Mucosa of descending colon (tissue), 3 donors: ENCODE measurements at places on chromosomes 12 and 14.

- DNase-seq: no peak
Observed at GRCh38 chr14:23301969-23302289, 730 bp downstream of the PPP1R3E start.

GRCh38 chr12:14435627-14436026, 70.1 kb downstream of the ATF7IP start:
- DNase-seq: no peak

DNA sequence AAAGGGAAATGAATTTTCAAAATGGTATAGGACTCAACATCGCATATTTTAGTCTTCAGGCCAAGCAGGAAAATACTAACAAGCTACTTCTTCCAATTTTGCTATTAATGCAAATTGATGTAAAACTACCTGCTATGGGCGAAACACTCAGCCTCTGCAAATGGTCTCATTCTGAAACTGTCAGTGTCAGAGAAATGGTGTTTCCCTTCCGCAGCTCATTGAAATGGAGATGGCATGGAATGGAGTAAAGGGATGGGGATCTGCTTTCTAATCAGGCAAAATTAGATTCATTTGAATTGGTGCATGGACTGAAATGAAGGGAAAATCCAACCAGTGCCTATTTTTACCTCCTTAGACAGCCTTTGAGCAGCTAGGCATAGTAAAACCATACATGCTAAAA, 80.4 kb upstream of the EEA1 start:
- DNase-seq: no peak

- no peak for DNase-seq
Observed at GRCh38 chr12:51183816-51184215, 10.9 kb upstream of the TFCP2 start.

DNA sequence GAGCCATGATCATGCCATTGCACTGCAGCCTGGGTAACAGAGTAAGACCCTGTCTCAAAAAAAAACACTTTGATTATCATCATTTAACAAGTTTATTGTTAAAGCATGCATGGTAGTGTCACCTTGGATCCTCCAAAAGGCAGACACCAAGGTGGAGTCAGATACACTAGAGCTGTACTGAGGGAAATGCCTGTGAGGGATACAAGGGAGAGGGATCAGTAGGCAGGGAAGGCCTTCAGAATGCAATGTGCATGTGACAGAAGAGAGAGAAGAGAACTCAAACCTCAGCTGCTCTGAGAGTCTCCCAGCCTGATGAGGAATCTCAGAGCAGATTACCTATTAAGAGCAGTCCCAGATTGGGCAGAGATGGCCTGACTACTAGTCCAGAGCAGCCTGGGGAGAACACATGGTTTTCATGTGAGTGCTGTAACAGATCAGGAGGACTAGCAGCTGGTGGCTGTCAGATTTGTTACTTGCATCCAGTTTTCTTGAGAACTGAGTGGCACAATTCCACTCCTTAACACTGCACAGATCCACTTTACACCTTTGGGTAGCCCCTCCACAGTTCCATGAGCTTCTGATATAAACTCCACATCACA, 38.0 kb upstream of the A2ML1 start:
- no peak for DNase-seq

- DNase-seq: no peak
Observed at GRCh38 chr14:50095895-50096294, 20.5 kb downstream of the VCPKMT start.

DNA sequence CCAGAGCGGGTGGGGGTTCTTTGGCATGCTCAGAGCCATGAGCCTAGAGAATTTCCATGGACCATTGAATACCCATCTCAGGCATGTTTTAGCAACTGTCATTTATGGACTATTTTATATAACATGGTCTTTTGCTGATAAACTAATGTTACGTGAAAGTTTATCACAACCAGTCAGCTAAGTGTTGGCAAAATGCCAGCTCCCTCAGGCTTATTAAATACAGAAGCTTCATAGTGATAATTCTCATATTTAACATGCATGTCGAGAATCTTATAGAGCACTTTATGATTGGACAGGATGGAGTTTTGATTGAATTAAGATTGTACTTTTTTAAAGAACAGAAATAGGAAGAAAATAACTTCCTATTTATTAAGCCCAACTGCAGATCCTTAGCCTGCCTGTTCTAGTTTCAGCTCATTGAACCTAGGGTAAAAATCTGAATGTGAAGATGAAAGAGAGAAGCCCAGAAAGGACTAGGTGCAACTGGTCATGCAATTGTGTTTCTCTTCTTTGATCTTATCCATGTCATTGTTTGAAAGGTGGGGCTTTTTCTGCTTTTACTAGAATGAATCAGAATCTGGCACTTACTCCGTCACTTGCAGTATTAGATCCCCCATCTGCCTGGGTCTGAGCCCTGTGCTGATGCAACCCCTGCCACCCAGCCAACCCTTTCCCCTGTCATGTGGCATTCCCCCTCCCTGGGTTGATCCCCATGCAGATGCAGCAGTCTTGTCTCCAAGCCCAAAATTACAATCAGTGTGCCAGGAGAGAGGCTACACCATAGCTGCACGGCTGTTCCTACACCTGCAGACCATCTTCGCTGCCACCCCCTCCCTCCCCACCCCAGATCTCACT, 134.6 kb upstream of the EVL start:
- no peak for DNase-seq

- no peak for DNase-seq
Observed at GRCh38 chr12:132142679-132143335, 1.3 kb downstream of the DDX51 start.

- no peak for DNase-seq
Observed at GRCh38 chr14:93214598-93214997, 7.5 kb downstream of the UBR7 start.

DNA sequence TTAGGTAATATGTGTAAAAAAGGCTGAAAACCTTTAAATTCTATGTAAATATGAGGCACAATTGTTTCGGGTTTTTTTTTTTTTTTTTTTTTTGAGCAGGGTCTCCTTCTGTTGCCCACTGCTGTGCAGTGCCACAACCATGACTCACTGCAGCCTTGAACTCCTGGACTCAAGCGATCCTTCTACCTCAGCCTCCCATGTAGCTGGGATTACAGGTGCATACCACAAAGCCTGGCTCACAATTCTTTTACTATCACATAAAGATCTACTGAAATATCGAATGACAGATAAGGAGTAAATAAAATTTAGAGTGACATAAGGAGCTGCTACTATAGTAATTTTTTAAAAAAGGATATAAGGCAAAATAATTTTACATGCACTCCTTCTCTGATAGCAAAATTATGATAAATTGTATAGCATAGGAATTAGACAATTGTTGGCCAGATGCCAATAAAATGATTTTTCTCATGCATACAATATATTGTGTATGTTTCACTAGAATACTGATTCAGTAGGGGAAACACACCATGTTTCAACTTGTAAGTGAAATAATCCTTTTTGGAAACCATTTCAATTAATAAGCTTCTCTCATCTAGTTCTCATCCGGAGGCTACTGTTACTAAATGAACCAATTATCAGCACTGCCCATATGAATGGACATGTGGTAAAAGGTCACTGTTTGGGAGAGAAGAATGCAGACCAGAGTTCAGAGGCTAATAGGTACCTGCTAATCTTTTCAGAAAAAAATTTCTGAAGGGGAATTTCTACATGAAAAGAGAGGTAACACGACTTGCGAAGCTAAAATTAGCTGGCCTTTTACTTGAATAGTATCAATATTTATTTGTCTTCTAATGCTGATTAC, 108.4 kb downstream of the PPP1R12A start:
- no peak for DNase-seq

- no peak for DNase-seq
Observed at GRCh38 chr12:110606253-110606611, 7.7 kb upstream of the TCTN1 start.

DNA sequence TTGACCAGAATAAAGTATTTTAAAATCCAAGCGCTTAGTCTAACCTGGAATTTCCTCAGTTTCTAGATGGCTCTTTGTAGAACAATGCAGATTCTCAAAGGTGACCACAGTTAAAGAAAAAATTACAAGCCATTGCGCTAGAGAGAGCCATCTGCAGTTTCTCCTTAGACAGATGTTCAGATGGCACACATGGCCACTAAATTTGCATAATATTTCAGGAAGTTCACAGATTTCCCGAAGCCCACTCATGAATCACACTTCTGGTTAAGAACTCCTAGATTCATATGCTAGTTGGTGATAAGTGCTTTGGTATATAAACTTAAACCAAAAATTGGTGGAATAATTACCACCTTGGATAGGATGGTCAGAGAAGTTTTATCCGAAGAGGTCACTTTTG, 749 bp downstream of the AKAP3 start:
- no peak for DNase-seq

DNA sequence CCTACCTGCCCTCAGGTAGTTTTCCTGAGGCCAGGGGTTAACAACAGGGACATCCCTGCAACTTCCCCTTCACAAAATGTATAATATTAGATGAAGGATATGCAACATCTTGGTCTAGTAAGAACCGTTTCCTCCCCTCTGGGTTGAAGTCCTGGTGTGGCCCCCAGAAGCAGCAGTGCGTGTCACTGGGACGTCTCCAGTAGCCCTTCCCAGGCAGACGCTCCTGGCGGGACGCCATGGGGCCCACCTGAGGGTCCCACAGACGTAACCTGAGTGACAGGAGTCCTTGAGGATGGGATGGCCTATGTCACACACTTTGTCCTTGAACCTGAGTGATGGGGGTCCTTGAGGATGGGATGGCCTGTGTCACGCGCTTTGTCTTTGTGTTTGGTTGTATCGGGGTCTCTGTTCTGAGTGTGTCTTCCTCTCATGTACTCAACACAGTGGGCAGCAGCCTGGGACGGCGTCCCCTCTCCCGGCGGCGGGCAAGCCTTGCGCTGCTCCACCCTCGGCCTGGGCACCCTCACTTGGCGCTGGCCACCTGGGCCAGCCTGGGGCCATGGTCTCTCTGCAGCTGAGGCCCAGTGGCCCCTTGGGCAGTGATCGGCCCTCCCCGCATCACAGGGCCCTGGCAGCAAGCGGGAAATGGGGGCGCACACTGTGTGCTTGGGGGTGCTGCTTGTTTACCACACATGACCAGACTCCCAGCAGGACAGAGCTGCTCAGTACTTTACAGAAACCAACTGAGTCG, 14.3 kb upstream of the AMN start:
- no peak for DNase-seq

- no peak for DNase-seq
Observed at GRCh38 chr14:102945346-102946130, 23.1 kb downstream of the AMN start.

DNA sequence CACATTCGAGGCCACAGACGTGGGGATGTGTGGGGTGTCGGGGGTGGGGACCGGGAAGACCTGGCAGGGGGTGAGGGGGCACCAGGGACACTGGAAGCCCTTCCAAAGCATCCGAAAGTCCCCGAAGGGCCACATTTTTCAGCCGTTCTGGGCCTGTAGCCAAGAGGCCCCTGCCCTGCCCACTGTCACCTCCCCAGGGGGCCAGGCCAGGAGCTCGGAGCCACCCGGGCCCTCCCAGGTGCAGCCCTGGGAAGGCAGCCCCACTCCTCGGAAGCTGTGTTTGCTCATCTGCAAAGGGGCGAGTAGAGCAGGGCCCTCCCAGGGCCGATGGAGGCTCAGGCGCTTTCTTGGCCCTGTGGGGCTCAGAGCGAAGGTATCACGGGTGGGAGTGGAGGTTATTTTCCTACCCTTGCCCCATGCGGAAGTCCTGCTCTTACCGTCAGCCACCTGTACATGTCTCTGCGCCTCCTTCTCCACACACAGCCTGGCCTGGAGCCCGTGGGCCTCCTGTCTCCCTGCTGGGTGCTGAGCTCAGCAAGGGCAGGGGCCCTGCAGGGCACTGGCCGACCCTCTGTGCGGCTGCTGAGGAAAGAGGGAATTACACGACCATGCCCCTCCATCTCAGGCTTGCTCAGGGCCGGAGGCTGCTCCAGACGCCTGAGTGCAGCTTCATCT, 27.2 kb downstream of the NOC4L start:
- no peak for DNase-seq

GRCh38 chr14:43778570-43778936, 728.5 kb downstream of the FSCB start:
- DNase-seq: no peak

- DNase-seq: no peak
Observed at GRCh38 chr12:65952737-65953209, 128.5 kb downstream of the HMGA2 start.

- no peak for DNase-seq
Observed at GRCh38 chr12:113471619-113472171, at the start of gene LHX5. Gene LHX5, minus strand, starts transcription at chr12:113471871. Its CDS starts 373 bp downstream, at chr12:113471498.

- no peak for DNase-seq
Observed at GRCh38 chr12:28374556-28374955, 184.3 kb downstream of the CCDC91 start.

DNA sequence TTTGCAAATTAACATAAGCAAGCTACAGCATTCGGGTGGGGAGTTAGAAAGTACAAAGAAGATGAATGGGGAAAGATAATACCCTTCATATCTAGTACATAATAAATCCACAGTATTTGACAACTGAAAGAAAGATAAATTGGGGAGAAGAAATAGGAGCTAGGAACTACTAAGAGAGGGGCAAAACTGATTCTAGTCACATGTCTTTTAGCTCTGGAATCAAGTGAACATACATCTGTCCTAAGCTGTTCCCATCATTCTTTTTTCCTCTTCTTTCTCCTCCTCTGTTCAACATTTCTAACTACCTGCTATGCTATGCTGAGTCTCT, 15.3 kb upstream of the APOF start:
- no peak for DNase-seq

- no peak for DNase-seq
Observed at GRCh38 chr12:78004249-78005093, 173.8 kb downstream of the NAV3 start.

DNA sequence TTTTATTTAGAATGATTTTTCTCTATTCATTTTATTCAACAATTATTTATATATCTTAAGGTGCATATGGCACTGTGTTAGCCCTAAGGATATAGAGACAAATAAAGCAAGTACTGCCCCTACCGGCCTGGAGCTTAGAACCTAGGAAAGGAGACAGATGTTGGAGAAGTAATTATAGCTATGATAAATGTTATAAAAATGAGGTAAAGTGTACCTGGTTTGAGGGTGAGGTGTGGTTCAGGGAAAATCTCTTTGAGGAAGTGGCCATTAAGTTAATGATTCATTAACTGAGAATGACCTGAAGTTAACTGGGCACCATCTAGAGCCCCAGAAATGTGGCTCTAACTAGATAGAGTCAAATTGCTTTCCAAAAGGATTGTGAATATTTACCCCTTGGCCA, 31.9 kb downstream of the CDKL1 start:
- DNase-seq: no peak

GRCh38 chr14:90999299-90999698, 61.1 kb downstream of the RPS6KA5 start:
- DNase-seq: no peak

GRCh38 chr12:124995200-124995961, 1.9 kb downstream of the BRI3BP start:
- DNase-seq: peak; percentile 42

DNA sequence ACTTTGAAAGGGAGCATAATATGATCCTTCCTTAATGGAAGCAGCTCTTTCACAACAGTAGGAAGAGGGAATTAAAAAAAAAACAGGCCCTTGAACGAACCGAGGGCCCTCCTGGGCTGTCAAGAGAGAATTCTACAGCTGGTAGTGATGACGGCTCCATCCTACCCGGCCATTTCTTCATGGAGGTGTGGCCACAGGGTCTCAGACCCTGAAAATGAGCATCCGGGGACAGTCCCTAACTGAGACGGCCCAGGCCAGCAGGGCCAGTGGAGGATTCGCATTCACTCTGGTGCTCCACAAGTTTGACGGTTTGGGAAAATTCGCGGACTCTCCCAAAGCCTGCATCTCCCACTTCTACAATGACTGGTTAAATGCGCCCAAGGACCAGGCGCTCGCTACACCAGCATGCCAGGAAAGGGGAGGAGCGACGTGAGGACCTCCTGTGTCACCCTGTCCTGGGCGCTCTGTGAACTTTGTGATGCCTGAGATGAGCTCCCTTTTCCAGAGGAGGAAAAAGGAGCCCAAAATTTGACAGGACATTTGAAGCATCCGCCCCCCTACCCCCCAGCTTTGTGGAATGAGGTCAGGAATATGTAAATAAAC, 66.8 kb downstream of the BCL11B start:
- no peak for DNase-seq
